ENCODE measurements at places on chromosomes 12 and 14.

- no peak for DNase-seq
Measured at GRCh38 chr12:50572287-50572686, 67.5 kb downstream of the DIP2B start.

- DNase-seq: no peak
Measured at GRCh38 chr14:72666610-72667009, 227.3 kb downstream of the DPF3 start.

DNA sequence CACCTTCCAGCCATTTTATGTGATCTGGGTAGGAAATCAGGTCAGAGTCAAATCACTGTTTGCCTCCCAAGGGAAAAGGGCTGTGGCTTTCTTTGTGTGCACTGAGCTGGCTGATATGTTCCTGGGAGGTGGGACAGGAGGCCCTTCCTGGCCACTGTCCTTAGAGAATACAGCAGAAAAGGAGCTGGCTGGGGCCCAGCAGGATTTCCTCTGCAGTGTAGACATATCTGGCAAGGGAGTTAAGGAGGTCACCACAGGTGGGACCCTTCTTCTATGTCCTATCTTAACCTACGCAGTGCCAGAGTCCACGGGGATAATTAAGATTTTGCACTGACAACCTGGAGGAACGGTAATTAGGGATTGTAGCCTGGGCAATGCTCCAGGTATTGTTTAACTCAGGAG lies 145.3 kb downstream of the NTF3 start:
- no peak for DNase-seq

GRCh38 chr14:88605594-88605993 lies 42.8 kb downstream of the ZC3H14 start:
- DNase-seq: no peak

GRCh38 chr14:98074111-98074510 lies 1197.9 kb downstream of the BCL11B start:
- no peak for DNase-seq

DNA sequence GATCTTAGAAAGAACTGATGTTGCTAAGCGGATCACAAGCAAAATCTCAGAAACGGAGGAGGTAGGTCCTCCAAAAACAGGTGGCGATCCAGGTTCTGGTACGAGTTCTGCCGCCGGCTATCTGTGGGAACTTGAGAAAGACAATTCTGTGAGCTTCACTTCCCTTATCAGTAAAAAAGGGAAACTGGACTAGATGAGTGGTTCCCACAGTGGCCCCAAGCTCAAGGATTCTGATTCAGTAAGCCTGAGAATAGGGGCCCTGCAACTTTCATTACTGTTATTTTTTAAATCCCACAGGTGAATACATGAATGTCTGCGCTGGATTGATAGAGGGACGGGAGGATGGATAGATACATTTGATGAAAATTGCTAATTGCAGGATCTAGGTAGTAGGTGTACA lies 160.2 kb downstream of the PPM1H start:
- DNase-seq: no peak

DNA sequence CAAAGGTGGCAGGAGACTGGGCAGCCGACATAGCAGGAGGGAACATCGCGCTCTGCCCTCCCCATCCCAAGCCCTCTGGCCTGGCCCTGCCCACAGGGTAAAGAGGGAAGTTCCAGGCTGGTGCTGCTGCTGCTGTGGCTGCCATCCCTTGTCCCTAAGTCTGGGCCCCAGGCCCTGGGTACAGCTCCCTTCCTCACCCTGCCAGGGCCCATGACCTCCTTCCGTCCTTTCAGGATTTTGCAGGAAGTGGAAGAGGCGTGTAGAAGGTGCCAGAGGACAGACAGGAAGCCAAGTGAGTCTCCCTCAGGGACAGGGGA lies 14.7 kb upstream of the NCOR2 start:
- no peak for DNase-seq

GRCh38 chr12:27523305-27523641 lies 733 bp upstream of the PPFIBP1 start:
- DNase-seq: no peak

DNA sequence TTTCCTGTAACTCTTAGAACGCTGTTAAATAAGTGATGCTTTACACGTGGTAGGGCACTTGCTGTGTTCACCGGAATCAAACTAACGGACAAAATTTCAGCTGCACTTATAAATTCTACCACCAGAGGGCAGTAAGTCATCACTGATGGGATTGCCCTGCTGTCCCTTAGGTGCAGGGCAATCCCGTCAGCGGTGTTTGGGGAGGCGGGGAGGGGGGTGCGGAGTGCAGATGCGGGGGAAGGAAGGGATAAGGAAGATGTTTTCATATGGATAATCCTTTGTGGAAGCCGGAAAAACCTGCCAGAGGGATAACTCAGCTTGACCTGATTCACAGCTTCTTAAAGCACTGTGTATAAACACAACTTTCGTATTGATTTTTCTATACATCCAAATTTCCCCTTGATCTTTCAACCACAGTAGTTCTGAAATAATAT lies 21.7 kb upstream of the SLC10A1 start:
- peak; percentile 50 for DNase-seq

- no peak for DNase-seq
Measured at GRCh38 chr12:4471256-4471655, 25.6 kb upstream of the FGF6 start.

DNA sequence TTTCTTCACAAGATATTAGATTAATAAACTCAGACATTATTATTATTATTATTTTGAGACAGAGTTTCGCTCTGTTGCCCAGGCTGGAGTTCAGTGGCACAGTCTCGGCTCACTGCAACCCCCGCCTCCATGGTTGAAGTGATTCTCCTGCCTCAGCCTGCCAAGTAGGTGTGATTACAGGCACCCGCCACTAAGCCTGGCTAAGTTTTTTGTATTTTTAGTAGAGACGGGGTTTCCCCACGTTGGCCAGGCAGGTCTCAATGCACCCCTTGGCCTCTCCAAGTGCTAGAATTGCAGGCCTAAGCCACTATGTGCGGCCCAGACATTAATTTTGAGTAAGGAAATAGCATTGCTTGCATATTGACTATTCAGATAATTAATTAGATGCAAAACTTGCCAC lies 554.9 kb upstream of the LRFN5 start:
- no peak for DNase-seq

GRCh38 chr14:33493266-33493665 lies 457.6 kb downstream of the EGLN3 start:
- DNase-seq: no peak

DNA sequence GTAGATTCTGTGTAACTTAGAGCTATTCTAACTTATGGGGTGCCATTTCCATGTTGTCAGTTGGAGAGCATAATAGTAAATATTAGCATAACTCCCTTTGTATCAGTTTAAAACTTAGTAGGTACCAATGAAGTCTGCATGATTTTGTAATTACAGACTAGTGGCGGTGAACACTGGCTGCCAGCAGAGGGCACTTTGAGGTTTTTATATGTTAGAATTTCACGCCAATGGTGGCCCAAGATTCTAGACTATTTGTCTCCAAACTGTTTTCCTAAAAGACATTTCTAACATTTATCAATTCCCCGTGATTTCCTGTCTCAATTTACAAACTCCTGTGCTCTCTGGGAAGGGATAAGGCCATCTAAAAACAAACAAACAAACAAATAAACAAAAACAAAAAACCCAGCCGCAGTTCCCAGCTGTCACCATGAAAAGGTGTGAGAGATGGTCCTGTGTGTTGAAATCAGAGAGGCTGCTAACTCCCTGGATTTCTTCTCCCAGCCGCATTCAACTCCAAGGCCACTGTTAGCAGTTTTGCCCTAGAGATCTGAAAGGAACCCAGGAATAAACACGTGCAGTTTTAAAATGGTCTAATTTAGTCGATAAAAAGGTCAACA lies 57.6 kb downstream of the BRMS1L start:
- no peak for DNase-seq

DNA sequence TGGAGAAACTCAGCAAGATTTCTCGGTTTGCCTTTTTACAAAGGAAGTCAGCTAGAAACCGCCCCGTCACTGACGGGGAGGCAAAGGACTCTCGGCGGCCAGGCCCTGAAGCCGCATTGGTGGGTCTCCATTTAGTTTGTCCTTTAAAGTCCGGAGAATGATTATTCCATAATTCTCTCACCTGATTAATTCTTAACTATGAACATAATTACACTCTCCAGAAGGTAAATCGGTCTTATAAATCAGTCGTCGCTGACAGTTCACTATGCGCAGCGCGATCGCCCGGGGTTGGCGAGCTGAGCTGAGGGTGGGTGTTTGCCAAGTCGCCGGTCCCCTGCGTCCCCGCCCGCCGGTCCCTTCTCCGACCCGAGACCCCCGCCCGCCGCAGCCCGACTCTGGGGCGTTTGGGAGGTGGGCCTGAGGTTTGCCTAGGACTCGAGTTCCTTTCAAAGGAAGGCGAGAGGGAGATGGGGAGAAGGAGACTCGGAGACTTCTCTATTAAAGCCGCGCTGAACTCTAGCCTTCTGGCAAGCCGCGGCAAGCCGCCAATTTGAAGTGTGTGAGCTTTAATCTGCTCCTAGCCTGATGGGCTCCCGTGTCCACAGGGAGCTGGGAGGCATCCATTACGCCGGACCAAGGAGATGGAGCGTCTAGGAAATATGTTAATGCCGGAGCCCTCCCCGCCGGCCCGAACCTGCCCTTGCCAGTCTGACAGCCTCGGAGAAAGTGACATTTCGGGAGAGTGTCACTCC lies 392.9 kb downstream of the NOVA1 start:
- DNase-seq: no peak

DNA sequence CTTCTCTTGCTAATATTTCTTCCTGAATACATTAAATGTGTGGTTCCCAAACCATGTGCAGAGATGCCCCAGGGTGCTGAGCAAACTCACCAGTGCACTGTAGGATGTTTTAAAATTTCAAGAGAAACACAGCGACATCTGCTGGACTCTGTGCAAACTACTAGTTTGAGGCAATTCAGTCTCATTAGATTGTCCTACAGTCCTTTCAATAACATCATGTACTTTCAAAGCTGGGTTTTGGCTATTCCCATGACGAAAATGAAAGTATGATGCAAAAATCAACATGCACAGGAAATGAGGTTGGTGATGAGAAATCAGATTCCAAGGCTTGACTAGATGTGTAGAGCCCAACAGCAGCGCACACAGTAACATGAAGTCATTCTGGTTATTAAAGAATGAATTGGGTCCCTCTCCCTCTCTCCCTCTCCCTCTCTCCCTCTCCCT lies 66.3 kb downstream of the CLIP1 start:
- peak; percentile 60 for DNase-seq

DNA sequence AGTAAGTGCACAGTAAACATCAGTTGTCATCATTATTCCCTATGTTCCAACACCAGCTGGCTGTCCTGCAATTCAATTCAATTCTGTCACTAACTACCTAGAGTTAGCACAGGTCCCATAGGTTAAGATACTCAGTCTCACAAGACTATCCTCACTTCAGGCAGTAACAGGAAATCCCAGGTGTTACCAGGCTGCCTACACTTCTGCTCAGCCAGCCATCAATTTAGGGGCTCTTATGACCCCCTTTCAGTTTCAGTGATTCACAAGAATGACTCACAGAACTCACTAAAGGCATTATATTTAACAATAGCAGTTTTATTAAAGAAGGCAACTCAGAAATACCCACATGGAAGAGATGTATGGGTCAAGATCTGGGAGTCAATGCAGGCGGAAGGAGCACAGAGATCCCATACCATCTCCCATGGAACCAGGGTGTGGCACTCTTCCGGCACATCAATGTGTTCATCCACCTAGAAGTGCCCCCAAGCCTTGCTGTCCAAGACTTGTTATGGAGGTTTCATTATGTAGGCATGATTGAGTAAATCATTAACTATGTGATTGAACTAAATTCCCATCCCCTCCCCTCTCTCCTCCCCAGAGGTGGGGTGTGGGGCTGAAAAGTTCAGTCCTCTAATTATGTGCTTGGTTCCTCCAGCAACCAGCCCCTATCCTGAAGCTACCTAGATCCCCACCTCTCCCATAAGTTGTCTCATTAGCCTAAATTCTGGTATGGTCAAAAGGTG lies 120.8 kb upstream of the WSCD2 start:
- DNase-seq: no peak

DNA sequence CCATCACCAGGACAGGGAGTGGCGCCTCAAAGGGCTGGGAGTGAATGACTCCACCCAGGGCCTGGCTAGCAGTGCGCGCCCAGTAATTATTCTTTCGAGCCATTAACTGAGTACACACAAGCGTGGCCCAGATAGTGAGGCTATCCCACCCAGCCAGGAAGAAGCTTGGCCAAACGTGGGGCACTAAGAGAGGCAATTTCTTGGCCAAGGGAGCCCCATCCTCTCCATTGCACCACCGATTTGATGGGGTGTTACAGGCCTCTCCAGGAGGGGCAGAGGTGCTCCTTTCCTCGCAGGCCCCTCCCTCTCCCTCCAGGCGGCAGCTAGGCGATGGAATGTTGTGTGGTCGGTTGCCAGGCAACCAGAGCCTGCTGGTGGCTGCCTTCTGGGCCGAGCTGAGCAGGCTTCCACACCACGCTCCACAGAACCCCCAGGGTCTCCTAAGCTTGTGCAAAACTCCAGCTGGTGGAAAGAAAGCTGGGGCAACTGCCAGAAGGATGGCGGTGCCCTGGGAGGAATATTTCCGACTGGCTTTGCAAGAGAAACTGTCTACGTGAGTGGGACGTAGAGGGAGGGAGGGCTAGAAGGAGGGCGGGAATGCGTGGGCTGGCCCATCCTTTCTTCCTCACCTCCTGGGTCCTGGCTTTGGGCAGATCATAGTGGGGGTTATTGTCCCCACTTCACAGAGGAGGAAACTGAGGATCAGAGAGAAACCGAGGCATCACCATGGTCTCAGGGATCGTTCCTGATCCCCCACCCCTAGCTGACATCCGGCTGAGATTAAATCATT lies at the start of gene CFAP73:
CFAP73 (plus strand) TSS at position 364 of the 790 bp plus-strand sequence; CDS start at position 498, 134 bp downstream.
- DNase-seq: no peak

GRCh38 chr12:25347716-25348592 lies 97.2 kb upstream of the KRAS start:
- DNase-seq: no peak

- no peak for DNase-seq
Measured at GRCh38 chr12:82966001-82966559, 279.4 kb downstream of the TMTC2 start.

DNA sequence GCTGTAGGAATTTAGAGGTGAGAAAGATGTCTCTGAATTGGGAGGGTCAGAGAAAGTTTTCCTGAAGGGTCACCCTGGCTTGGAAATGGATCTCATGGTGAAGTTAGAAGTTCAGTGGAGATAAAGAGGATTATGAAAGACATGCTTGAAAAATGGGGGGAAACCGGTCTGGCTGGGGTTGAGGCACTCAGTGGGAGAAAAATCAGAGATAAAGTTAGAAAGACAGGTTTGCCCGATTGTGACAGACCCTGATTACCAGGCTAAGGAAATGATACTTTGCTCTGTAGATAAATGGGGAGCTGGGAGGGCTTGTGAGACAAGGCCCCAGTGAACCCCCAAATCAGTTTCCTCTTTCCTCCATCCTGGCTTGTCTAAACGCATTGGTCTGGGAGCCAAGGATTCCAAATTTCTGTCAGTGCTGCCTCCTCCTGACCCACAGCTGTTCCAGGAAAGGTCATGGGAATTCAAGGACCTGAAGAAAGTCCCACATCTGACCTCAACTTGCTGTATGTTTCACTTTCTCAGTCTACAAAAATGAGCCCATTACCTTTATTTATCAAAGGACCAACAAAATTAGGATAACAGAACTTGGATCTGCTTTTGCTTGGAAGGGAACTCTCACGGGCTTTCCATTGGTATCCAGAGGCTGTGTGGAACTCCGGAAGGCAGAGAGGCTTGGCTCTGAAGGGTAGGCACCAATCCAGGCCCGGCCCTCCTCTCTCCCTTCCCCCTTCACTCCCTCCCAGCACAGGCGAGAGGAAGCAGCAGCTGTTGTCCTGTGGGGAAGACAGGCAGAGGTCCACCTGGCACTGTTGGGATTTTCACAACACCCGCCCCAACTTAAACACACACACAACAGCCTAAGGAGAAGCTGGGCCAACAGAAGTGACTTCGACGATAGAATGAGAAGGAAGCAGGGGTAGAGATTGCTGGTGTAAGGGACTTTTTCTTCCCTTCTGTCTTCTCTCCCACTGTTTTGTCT lies 3.4 kb upstream of the RNASE7 start:
- no peak for DNase-seq

GRCh38 chr12:26271889-26272492 lies 76.6 kb downstream of the SSPN start:
- no peak for DNase-seq
